Activated naive CD8-positive, alpha-beta T cell treated with anti-CD3 and anti-CD28 coated beads, Interleukin-2, amount 10 ng/mL, durations not matched to agents 7 days and 5 days (primary cell): ENCODE measurements at places on chromosomes 3 and 15.

GRCh38 chr3:159356606-159357005 is 554.8 kb downstream of the MFSD1 start:
- no peak for DNase-seq

- no peak for DNase-seq
These were observed 13.6 kb downstream of the ST8SIA2 start for GRCh38 chr15:92407321-92407720.

GRCh38 chr3:157369727-157370421 is 66.8 kb upstream of the PTX3 start:
- DNase-seq = no peak

- no peak for DNase-seq
These were observed 66.1 kb downstream of the NUP210 start for GRCh38 chr3:13353936-13354542.

- no peak for DNase-seq
These were observed 96.6 kb upstream of the LRIG1 start for GRCh38 chr3:66597308-66597863.
